RPMI7951 (cell line): ENCODE measurements at places on chromosomes 7 and 10. TPM values are rescaled to one million over a fixed set of nuclear protein-coding genes. Genes with fewer than 3 reads are reported as not detected.

PTPRZ1 gene
- total RNA-seq = 4.6 and 10.0 TPM in 2 replicates

MYO1G gene
- total RNA-seq = under 0.01 TPM in 1 of 2 replicates, not detected in the other

EPO gene
- total RNA-seq = not detected in 2 replicates

UNCX gene
- total RNA-seq = not detected in 2 replicates

FUOM gene
- 2.6 and 5.5 TPM in 2 replicates for total RNA-seq

SPDYE9 gene
- total RNA-seq = not detected in 2 replicates

CFAP70 gene
- total RNA-seq = 0.12 TPM in 1 of 2 replicates, not detected in the other
